Activated CD8-positive, alpha-beta memory T cell treated with anti-CD3 and anti-CD28 coated beads for 24 hours (primary cell): ENCODE measurements at places on chromosomes 7 and 10.

- DNase-seq: peak; percentile 58
Measured at GRCh38 chr7:93715234-93715633, 140.7 kb upstream of the CALCR start.

GRCh38 chr10:122974543-122975064 lies 5.6 kb upstream of the PSTK start:
- no peak for DNase-seq

DNA sequence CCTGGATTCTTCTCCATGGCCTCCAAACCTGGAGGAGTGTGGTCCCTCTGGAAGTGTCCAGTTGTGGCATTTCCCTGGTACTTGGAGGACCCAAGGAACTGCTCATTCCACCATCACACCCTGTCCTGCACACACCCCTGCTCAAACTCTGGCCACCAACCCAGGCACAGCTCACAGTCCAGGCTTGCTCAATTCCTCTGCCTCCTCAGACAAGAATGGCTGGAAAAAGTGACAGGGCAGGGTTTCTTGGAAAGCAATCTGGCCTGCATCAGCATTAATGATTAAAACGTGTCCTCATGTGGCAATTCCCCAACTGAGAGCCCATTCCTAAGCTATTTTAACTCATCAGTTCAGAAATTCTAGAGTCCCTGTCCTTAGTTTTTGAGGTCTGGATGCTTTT lies 17.2 kb upstream of the TPST1 start:
- DNase-seq: no peak

GRCh38 chr10:122373721-122374120 lies 787 bp upstream of the PLEKHA1 start:
- peak; percentile 56 for DNase-seq

DNA sequence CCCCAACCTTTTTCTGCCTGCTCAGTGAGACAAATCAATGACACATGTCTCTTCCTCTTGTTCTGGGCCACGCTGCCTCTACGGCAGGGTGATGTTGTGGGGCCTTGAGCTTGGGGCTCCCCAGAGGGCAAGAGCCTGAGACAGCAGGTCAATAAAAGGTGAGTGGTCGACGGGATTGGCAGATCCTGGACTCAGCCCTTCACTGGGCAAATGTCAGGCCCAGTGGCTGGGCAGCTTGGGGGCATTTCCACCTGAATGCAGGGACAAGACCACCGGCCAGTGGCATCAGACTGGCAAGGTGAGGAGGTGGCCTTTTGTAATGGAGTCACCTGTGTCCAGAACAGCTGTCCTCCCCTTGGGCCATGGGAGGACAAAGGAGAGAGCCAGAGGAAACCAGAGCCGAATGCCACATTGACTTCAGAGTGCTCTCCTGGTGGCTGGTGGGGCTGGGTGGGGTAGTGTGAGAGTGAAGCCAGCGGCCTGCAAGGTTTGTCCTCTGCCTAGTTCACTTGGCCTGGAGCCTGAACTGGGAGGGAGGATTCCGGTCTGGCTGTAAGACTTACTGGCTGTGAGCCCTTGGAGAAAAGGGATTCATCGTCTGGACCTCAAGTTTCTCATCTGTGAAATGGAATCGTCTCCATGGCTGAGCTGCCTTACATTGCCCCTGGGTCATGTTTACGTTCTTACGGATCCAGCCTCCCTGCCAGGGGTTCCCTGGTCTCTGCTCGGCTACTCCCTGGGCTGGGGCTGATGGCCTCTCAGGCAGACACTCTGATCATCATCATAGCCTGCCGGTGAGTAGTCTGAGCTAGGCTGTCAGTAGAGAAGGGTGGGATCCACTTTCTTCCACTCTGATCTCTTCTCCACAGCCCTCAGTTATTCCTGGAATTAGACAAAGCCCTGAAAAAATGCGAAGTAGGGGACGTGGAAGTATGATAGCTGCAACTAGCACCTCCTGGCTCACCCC lies 25.4 kb upstream of the CRHR2 start:
- no peak for DNase-seq

- no peak for DNase-seq
Measured at GRCh38 chr10:593901-594457, 95.5 kb downstream of the DIP2C start.

DNA sequence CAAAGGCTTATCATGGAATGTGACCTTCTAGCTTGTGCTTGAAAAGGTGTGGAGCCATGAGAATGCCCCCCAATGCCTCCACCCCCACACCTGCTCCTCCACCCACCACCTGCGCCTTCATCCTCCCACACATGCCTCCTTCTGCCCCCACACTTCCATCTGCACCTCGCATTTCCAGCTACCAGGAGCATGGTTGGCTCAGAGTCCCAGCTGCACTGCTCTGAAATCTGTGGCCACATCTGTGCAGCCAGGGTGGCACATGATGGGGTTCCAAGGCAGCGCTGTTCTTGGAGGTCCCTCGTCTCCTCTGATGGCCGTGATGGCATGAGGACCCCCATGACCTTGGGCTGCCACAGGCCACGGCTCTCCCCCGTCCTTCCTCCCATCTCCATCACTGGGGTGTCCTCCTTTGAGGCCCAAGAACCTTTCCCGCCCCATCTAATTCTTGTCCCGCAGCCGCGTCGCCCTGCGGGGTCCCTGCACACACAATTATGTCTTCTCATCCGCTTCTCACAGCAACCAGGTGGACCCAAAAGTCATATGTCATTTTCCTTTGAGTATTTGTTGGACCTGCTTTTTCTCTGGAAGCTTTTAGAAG lies 40.6 kb upstream of the CNPY1 start:
- DNase-seq: no peak

- DNase-seq: no peak
Measured at GRCh38 chr7:42761486-42761885, 150.4 kb downstream of the C7orf25 start.

GRCh38 chr10:101874252-101874651 lies 30.7 kb upstream of the KCNIP2 start:
- no peak for DNase-seq

DNA sequence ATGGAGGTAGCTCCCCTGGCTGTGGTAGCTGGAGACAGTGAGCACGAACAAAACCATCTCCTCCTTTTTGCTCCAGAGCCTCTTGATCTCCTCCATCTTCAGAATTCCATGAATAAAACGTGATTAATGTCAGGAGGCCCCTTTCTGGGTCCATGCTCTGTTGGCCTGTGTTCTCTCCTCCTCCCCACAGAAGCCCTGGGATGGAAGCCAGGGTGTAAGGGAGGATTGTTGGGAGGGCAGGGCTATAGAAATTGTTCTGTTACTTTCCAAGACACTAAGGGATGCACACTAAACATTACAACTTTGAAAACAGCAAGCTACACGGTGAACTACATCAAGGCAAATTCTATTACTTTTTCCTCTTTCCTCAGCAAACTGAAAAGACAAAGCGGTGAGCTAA lies 96.3 kb downstream of the RNF216 start:
- DNase-seq: no peak

DNA sequence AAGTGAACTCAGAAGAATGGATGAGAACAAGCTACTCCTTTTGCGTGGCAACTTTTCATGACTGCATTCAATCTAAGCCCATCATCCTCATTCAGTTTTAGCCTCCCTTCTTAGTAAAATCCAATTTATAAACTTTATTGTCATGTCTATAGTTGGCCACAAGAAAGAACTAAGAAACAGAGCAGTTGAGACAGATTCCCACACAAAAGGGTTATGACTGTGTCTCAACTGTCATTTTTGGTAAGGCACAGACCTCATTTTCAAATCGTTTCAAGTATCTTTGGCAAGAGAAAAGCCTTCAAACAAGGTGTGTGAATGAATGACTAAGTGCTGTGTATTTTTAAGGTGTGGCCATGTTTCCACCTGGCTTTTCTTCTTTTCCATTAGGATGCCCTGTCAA lies 84.2 kb upstream of the CREB5 start:
- DNase-seq: no peak

- no peak for DNase-seq
Measured at GRCh38 chr7:38177621-38178003, 433 bp upstream of the STARD3NL start.

DNA sequence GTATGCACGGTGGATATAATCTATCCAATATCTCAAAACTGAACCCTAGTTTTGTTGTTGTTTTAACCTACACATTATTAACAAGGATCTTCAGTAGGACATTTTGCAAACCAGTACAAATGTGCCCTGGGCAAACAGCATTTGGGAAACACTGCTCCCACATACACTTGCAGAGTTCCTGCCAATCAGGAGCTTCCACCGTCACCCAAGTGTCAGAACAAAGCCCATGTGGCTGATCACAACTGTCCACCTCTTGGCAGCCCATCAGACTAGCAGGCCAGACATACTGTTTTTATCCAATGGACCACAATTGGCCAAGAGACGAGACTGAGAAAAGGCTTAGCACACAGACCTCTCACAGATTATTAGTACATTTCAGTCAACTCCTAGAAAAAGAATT lies 200.4 kb downstream of the FAM107B start:
- DNase-seq: no peak

DNA sequence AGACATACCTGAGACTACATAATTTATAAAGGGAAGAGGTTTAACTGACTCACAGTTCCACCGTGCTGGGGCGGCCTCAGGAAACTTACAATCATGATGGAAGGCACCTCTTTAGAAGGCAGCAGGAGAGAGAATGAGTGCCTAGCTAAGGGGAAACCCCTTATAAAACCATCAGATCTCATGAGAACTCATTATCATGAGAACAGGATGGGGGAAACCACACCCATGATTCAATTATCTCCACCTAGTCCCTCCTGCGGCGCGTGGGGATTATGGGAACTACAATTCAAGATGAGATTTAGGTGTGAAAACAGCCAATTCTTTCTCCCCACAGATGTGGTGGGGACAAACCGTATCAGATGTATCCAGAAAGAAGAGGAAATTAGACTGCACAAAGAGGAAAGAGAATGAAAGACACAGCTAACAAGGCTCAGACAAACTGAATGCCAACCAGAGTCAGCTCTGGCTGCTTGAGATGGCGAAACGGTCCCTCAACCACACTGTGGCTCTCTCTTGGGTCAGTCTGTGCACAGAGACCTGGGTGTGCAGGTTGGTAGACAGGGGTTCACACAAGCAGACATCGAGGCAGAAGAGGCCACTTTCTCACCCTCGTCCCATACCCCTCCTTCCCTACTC lies 375.6 kb downstream of the SFMBT2 start:
- peak; percentile 70 for DNase-seq
